ENCODE measurements at places on chromosomes 13 and 19.

DNA sequence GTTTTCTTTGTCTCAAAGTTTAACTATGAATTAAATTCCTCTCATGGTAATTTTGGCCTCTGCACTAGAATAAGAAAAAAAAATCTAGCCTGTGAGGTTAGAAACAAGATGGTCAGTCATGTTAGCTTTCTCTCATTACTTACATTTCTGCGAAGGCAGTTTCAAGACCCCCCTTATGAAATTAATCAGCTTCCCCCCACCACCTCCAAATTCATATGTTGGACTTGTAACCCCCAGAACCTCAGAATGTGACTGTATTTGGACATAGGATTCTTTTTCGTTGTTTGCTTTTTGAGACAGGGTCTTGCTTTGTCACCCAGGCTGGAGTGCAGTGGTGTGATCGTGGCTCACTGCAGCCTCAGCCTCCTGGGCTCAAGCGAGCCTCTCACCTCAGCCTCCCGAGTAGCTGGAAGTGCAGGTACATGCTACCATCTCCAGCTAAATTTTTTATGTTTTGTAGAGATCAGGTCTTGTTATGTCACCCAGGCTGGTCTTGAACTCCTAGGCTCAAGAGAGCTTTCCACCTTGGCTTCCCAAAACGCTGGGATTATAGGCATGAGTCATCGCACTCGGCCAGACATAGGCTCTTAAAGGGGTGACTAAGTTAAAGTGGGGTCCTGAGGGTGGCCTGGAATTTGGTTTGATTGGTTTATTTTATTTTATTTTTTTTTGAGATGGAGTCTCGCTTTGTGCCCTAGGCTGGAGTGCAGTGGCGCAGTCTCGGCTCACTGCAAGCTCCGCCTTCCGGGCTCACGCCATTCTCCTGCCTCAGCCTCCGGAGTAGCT is 1.4 kb downstream of the PLA2G4C start:
- DNase-seq, result no peak

DNA sequence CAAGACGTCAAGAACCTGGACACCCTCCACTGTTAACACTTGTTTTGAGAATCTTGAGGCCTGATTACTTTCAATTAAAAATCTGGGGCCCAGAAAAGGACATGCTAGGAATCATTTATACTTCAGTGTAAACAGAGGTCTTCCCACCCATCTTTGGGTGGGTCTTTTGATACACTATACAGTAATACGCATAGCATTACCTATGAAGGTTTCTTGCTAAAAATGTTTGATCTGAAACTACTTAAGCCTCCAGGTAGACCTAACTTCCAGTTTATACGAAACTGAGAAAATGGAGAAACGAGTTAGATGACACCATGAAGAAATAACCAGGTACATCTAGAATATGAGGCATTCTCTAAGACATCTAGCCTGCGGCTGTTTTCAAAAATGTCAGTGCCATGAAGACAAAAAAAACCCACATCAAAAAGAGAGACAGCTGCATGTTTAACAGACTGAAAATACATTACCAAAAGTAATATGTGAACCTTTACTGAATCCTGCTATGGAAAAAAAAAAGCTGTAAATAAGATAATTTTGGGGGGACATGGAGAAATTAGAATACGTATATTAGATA is 36.6 kb downstream of the TGDS start:
- DNase-seq, result no peak

GRCh38 chr13:36872621-36873020 is 47.4 kb downstream of the SMAD9 start:
- DNase-seq, result peak; percentile 19

GRCh38 chr19:52536448-52536800 is 9.0 kb downstream of the ZNF808 start:
- peak; percentile 10 for DNase-seq

DNA sequence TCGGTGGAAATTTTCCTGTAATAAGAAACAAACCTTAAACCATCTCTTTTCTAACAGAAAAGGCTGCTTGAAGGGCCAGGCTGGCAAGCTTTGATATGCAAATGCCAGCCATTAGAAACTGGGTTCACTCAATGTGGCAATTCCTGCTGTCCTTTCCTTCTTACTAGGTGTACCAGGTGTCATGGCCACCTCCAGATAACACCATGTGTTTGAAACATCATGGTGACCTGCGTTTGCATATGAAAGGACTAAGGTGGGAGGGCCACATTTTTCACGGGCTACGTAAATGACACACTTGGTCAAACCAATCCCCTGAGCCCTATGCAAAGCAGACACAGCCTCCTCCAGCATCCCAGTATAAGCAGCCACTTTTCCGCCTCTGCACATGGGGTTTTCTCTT is 789.1 kb upstream of the SLITRK5 start:
- peak; percentile 14 for DNase-seq

Data from iPS-NIHi11 (cell line).